Panc1 (cell line): ENCODE measurements at places on chromosomes 5 and 9.

DNA sequence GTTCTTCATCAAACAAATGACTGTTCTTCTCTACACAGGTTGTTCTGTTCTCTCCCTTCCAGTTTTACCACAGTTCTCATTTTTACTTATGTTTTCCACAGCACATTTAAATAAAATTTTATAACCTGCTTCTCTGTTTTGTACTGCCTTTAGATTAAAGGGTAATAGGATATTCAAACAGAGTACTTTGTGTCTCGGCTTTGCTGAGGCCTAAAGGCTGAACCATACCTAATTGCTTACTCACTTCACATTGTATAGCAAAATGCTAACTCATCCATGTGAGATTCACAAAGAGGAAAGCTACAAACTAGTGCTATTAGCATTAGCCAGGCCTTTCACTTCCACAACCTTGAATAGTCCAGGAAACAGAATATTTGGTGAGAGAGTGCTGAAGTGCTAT is 200.3 kb downstream of the TRPM3 start:
- DNase-seq, result no peak

- no peak for DNase-seq
These were observed 70.1 kb downstream of the RGS3 start for GRCh38 chr9:113533335-113534225.

GRCh38 chr9:137899551-137900360 is 22.2 kb downstream of the CACNA1B start:
- no peak for DNase-seq

DNA sequence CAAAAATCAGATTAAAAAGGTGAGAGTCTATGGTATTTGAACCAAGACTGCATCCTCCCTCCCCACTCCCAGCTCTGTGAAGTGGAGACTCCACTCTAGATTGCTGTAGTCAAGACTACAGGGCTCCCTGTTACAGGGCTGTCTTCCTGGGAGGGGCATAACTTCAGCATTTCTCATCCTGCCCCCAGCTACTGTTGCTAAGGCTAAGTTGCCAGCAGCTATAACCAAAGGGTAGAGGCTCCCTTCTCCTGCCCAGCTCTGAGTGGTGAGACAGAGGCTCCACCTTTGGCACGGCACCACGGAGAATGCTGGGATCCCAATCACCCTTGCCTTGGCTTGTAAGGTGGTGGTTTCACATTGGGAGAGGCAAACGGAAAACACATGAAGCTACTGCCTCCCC is 39.2 kb upstream of the GCNT4 start:
- DNase-seq, result no peak

GRCh38 chr9:91253488-91253887 is 108.2 kb downstream of the AUH start:
- no peak for DNase-seq

DNA sequence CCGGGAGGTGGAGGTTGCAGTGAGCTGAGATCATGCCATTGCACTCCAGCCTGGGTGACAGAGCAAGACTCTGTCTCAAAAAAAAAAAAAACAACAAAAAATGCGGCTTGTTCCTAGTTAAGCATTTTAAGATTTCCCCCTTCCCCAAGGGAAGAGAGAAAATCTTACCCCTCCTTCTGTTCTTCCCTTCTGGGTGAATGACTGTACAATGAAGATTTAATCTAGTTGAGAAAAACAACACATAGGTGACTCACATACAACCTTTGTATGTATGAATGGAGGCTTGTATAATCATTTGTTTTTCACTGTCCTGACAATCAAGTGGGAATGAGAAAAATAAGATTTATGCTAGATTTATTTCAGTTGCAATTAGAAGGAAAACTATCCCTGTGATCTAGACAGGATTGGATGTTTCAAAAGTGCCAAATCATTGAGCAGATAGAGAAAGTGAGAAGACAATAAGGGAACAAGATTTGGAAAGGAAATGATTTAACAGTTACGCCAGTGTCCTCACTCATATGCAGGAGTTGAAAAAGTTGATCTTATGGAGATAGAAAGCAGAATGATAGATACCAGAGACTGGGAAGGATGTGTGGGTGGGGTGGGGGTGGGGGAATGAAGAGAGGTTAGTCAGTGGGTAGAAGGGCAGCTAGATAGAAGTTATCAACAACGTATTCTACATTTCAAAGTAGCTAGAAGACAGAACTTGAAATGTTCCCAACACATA is 16.7 kb downstream of the GDA start:
- no peak for DNase-seq

DNA sequence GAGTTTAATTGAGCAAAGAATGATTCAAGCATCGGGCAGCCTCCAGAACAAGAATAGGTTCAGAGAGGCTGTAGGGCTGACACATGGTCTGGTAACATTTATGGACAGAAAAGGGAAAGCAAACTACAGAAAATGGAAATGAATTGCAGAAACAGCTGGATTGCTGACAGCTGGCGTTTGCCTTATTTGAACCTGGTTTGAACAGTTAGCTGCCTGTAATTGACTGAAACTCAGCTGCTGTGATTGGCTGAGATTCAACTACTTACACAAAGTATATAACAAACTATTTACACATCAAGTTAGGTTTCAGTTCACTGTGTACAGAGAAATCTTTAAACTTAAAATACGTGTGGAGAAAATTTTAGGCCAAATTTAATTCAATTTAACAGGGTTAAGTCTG is 441.7 kb downstream of the PRELID2 start:
- DNase-seq, result no peak

- no peak for DNase-seq
These were observed 493.0 kb upstream of the WWC1 start for GRCh38 chr5:167798448-167798847.

DNA sequence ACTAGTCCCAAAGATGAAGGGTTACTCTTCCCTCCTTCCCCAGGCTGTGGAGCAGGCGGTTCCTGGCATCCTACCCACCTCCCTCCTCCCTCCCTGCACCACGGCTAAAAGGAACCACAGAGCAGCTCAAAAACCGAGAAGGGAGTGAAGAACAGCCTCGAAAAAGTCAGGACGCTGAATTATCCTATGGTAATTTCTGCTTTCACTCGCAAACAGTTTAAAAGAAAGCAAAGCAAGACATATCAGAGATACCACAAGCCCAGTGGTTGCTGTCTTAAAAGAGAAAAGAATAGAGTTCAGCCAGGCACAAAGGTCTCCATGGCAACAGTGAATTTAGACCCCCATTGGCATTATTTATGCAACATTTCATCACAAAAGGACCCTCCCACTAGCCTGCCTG is 315.4 kb downstream of the CTNND2 start:
- DNase-seq, result no peak

GRCh38 chr9:108117795-108118194 is 628.2 kb upstream of the KLF4 start:
- DNase-seq, result no peak

DNA sequence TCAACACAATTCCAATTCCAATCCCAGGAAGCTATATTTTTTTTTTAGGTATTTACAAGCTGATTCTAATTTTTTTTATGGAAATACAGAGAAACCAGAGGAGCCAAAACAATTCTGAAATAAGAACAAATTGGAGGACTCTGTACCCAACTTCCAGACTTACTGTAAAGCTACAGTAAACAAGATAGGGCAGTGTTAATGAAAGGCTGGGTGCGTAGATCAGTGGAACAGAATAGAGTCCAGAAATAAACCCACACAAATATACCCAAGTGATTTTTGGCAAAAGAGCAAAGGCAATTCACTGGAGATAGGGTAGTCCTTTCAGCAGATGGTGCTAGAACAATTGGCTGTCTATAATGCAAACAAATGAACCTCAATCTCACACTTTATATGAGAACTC is 50.6 kb downstream of the WHRN start:
- no peak for DNase-seq

DNA sequence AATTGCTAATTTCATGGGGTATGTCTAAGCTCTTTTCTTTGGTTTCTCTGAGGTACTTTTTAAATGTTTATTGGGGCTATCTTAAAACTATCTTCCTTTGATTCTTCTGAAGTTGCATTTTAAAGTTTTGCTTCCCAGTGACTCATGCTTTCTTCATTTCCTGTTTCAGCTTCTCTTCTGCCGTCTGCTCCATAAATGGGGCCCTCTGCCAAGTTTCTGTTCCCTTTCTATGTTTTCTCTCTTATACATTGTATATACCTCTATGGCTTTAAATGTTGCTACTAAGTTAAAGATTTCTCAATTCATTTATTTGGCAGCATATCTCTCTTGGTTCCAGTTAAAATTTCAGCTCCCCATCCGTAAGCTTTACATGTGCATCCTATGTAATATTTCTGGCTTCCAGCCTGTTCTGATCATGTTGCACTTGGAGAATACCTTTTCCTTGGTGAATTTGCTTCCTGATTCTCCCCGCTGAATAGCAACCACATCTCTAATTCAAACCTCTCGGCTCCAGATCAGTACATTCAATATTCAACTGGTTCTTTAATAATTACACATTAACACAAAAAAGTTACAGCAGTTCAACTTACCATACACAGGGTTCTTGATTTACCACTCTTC is 125.3 kb downstream of the ST8SIA4 start:
- DNase-seq, result no peak

- no peak for DNase-seq
These were observed 34.7 kb downstream of the ADAM19 start for GRCh38 chr5:157540707-157541446.

GRCh38 chr5:65391591-65391990 is 90.1 kb downstream of the ADAMTS6 start:
- no peak for DNase-seq

DNA sequence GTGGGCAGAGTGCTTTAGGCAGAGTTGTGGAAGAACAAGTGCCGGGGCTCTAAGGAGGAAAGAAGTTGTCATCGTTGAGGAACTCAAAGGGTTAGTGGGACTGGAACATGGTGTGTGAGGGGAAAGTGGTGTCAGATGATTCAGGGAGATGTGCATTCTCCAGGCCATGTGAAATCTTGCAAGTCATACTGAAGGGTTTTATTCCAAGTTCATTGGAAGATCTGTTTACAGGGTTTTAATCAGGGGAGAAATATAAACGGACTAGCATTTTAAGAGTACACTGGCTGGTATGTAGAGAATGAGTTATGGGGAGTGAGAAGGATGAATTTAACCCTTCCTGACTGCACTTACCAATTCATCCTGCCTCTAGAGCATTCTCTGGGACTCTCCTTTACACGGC is 49.3 kb downstream of the NR2F1 start:
- no peak for DNase-seq

GRCh38 chr5:135193213-135194125 is 159.4 kb upstream of the PITX1 start:
- DNase-seq, result no peak

DNA sequence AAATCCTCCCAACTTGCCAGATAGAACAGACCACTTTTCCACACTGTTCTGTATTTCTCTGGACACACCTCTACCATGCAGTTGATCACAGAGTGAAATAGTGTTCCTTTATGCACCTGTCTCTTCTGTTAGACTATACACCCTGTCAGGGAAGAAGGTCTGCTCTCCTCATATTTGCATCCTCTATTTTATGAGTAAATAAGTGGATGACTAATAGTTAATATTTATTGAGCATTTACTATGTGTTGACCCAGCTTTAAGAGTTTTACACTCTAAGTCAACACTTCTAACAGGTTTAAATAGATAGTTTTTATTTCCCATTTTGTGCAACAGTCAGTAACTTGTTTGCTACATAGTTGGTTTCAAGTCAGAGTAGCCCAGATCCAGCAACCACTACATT is 452.8 kb upstream of the MPDZ start:
- DNase-seq, result no peak

GRCh38 chr9:136225748-136226679 is 19.6 kb downstream of the QSOX2 start:
- peak; percentile 46 for DNase-seq

DNA sequence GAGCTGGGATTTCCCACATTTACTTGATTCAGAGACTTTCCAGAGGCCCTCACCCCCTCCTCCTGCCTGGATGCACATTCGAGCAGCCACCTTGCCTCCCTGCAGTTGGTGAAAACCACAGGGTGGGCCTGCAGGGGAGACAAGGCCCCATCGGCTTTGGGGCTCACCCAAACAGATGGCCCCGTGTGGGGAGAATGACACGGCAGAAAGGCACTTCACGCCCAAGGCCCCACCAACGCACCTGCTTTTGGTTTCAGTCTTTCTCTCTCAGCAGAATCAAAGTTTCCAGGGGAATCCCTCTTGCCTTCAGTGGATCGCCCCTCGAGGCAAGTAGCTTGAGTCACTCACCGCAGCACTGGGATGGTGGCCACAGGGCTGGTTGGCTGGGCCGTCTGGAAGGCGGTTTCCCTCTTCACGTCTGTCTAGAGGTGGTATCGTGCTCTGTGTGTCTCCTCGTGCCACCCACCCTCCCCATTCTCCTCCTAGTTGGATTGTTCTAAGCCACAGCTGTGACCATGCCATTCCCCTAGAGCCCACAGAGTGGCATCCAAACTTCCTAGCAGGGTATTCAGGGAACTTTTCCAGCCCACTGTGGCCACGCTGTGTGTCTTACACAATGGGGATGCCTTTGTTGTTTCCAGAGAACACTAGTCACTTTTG is 31.8 kb downstream of the SEC61B start:
- DNase-seq, result no peak

GRCh38 chr9:5459289-5459829 is 9.0 kb downstream of the CD274 start:
- DNase-seq, result no peak

DNA sequence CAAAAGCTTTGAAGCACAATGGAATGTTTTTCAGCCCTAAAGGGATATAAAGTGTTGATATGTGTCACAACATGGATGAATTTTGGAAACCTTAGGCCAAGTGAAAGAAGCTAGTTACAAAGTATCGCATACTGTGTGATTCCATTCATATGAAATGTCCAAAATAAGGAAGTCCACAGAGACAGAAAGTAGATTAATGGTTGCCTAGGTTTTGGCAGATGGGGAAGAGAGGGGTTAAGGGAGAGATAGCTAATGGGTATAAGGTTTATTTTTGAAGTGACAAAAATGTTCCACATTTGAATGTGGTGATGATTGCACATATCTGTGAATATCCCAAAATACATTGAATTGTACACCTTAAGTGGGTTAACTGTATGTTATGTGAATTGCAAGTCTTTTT is 57.5 kb upstream of the MCCC2 start:
- no peak for DNase-seq

DNA sequence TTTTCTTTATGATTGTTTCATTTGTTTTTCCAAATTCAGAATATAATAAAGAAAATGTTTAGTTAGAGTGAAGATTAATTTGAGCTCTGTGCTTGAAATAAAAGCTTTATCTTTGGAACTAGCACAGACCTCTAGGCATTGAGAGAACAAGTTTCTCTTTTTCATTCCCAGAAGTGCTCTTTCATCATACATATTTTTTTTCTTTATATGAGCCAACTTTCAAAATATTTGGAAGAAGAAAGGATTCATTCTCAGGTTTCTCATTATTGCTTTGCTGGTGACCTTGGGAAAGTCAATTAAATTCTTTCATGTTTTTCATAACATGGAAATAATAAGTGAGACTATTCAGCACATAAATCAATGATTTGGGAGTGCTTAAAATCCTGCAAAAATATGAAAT is 16.8 kb downstream of the CTXN3 start:
- DNase-seq, result no peak

- DNase-seq, result peak; percentile 94
These were observed 40.8 kb upstream of the ZCCHC7 start for GRCh38 chr9:37079370-37080164.

GRCh38 chr9:78470741-78471140 is 173.8 kb downstream of the PSAT1 start:
- DNase-seq, result no peak

GRCh38 chr9:129584136-129584535 is 36.8 kb downstream of the C9orf50 start:
- DNase-seq, result no peak
